ENCODE measurements at places on chromosomes 2 and 18.
A peak's percentile ranks its signal among the peaks of the same experiment; 100 is the strongest.

- no peak for DNase-seq
Observed at GRCh38 chr2:66508484-66509071, 73.7 kb downstream of the MEIS1 start.

GRCh38 chr18:58454406-58455061 is 174.4 kb downstream of the ALPK2 start:
- no peak for DNase-seq

GRCh38 chr2:159349674-159350299 is 63.3 kb upstream of the WDSUB1 start:
- no peak for DNase-seq

DNA sequence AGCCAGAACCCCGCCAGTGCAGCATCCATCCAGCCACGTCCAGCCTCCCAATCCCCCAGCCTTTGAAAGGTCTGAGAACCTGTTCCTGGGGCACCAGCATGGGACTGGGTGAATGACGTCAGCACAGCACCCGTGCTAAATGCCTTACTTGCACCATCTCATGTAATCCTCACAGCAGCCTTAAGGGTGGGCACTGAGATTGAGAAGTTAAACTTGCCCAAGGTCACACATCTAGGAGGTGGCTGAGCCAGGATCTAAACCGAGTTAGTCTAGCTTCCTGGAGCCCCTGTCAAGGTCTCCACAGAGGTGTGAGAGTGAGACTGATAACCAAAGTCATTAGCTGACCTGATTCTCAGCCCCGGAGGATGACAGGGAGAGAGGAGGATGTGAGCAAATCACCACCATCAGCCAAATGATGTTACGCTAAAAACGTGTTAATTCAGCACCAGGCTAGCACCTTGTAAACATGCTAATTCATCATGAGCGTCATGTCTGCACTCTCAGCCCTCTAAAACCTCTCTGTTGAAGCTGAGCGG is 4.6 kb downstream of the CD8A start:
- DNase-seq, result peak; percentile 57

- DNase-seq, result peak; percentile 40
Observed at GRCh38 chr2:189580241-189580651, 340 bp downstream of the SLC40A1 start.

DNA sequence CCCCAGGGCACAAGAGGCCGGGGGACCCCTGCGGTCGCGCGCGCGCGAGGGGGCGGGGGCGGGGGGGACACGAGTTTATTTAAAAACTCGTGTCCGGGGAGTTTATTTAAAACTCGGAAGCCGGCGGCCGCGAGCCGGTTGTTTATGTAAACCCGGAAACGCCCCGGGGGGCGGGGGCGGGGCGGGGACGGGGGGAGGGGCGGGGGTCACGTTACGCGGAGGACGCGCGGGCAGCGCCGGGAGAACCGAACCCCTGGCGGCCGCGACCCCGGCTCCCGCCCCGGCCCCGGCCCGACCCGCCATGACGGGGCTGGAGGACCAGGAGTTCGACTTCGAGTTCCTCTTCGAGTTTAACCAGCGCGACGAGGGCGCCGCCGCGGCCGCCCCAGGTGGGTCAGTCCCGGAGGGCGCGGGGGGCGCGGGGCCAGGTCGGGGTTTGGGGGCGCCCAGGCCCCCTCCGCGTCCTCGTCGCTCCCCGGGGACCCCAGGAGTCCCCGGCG is 4.4 kb downstream of the NFATC1 start:
- peak; percentile 76 for DNase-seq

- no peak for DNase-seq
Observed at GRCh38 chr2:173545364-173545763, 190.7 kb downstream of the CDCA7 start.

DNA sequence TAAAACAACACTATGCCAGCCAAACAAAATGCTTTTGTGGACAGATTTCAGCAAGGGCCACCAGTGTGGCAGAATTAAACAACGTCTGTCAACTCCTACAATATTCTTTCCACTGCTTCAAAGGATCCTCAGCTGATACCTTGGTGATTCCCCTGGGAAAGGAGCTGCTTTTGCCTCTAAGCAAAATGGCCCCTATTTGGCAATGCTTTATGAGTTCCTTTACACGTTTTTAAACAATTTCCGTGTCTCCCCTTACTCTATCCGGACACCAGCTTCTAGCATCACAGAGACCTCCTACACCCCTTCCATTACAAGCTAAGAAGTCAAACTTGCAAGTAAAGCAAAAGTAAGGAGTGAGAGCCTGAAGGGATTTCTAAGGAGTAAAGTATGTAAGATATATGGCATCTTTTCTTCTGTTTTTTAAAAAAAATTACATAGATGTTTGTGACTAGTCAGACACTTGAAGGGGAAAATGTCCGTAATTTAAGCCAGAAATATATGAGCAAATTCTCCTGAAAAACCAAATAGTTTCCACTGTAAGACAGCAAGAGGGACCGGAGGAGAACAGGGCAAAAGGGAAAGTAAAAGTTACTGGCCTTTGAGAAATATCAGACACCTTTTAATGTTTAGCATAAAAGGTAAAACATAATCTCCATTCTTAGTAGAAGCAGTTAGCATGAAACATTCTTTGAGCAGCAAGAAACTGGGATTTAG is 1.9 kb downstream of the SOS1 start:
- DNase-seq, result no peak

DNA sequence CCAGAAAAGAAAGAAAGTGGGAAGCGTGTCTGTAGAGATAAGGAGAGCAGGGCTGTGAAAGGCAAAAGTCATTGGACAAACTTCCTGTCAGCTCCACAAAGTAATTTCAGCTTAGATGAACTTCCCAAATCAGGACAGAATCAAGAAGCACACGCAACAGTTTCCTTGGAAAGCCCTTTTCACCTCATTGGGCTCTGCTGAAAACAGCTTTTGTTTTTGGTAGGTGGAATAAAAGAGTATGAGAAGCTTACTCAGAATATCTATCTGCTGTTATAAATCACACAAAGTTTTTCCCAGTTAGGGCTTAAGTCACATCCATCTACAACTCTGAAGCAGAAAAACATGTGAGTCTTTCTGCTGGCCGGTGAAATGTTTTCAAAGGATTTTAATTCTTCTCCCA is 42.4 kb upstream of the EFEMP1 start:
- no peak for DNase-seq

- no peak for DNase-seq
Observed at GRCh38 chr2:173151671-173152401, 76.2 kb downstream of the MAP3K20 start.

- no peak for DNase-seq
Observed at GRCh38 chr2:212414767-212415211, 123.8 kb downstream of the ERBB4 start.

GRCh38 chr2:86072271-86072858 is 33.3 kb downstream of the POLR1A start:
- DNase-seq, result no peak

DNA sequence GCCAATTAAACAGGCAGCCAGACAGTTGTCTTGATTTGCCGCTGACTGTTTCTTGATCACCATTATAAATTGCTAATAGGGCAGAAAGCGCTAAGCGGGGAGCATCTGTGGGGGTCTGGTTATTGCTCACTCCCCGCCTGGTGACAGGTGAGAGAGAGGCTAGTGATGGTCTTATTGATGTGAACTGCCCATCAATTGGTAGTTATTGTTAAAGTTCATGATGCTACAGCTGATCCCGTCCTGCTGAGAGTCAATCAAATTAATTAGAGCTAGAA is 148.5 kb downstream of the LNPK start:
- no peak for DNase-seq

- DNase-seq, result no peak
Observed at GRCh38 chr2:159516241-159516758, 100.0 kb downstream of the BAZ2B start.

- no peak for DNase-seq
Observed at GRCh38 chr18:31091350-31091749, 10.9 kb downstream of the DSC2 start.

DNA sequence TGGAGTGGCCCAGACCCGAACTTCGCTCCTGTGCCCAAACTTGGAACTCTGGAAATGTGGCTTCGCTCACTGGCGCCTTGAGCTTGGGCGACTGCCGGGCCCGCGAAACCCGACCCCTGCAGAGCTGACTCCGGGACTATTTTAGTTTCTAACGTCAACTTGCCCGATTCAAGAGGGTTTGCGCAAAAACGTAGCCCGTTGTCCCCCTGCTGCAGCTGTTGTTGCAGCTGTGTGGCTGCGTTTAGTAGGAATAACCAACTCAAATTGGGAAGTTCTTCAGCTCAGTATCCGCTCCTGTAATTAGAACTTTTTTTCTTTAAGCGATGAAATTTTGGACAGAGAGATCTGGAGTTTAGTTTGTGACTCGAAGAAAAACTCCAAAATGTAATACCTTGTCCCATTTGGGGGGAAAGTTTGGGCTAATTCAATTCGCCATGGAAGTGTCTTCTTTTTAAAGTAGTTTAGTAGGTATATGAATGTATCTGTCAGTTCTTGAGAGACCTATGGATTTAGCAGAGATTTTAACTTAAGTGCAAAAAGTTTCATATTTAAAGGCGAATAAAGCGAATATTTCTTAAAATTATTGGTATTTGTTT is 559 bp downstream of the MYL12A start:
- no peak for DNase-seq

DNA sequence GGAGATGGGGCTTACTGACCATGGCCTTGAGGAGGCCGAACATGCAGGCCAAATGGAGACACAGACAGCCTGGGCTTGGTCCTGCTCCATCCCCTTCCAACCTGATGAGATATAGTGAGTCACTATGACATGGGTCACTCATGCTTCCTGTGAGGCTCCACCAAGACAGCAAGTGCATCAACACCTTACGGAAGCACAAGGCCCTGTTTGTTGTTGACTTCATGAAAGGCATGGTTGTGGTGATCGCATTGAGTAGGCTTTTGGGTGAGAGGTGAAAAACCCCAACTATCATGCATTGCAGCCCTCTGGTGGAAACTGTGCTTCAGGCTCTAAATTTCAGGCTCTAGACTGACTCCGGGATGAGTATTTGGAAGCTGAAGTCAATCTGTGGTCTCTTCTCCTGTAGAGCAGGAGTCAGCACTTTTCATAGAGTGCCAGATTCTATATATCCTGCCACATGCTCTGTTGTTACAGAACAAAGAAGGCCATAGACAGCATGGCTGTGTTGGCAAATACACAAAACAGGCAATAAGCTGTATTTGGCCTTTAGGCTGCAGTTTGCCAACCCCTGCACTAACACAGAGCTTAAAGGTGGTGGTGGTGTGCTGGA is 10.1 kb downstream of the IL37 start:
- no peak for DNase-seq

DNA sequence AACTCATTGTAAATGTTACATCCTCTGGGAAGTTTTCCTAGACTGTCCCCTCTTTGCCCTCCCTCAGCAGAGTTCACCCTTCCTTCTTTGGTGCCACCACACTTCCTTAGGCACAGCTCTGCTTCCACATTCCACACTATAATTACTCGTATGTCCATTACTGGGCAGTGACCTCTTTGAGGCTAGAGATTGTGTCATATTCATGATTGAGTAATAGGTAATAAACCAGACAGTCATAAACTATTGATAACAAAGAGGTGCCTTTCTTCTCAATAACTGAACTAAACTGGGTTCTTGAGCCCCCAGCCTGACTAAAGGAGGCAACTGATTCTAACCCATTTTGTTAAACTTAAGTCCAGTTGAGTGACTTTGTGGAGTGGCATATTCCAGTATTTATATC is 28.3 kb downstream of the MYO3B start:
- no peak for DNase-seq

DNA sequence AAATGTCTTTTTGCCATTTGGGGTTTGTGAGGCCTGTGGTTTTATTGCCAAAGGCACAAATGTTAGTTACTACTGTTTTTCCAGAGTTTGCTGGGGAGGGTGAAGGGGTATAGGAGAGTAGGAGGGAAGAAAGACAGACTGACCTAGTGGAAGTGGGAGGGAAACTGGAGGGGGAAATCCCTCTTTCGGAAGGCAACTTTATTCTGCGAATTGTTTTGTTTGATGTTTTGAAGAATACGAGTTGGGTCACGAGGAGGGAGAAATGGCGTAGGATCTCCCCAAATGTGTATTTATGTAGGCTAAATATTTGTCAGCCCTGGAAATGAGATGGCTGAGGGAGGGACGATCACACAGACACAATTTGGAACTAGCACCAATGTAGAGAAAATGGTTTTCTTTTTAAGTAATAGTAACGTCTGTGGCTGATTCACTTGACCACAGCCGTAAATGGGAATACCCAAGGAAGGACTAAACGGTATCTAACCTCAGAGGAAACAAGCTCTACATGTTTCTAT is 172.3 kb downstream of the ICOS start:
- no peak for DNase-seq

DNA sequence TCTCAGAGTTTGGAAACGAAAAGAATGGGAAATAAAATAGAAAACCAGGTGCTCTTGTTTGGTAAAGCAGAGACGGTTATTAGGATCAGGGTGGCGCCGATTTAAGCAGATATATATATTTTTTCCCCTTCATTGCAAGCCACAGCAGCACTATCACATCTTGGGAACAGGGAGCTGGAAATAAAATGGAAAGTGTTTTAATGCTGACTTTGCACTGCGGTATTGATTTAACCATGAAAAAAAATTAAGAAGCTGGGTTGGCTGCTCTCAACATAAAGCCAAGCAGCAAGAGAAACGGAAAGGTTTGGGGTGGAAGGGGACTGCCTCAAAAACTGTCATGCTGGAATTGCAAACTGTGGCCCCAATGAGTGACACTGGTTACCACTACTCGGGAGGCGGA is 102.7 kb upstream of the ZBTB14 start:
- DNase-seq, result no peak

GRCh38 chr2:12501469-12502158 is 215.1 kb upstream of the TRIB2 start:
- DNase-seq, result peak; percentile 53

DNA sequence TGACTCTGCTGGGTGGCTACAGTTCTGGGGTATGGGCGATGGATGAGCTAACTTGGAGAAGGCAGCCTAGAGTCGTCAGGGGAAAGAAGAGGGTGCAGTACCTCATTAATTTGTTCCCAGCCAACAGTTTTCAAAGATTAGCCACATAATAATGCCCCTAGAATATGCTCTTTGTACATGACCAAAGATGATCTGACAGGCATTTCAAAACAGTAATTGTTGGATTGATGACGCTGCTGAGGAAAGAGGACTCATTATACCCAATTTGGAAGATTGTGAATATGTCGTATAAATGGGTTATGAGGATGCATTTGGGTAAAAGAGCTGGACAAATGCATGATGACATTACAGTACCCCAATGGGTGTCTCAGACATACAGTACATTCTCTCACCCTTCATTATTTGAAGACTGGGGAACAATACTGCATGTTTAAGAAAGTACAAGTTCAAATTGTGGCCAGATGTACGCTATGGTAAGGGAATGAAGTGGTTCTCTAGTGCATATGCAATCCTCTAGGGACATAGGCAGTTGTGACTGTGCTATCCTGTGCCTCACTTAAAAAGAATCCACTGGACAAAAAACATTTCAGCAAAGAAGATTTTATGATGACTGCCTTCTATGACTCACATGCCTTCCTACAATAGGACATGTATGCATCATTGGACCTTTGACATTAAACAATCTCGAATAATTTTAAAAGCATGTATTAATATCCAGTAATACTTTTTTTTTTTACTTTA is 233.2 kb downstream of the CNTNAP5 start:
- DNase-seq, result no peak

- DNase-seq, result no peak
Observed at GRCh38 chr2:234497594-234498235, 834 bp upstream of the ARL4C start.
